ENCODE measurements at places on chromosomes 12 and 14. TPM values are rescaled to one million over a fixed set of nuclear protein-coding genes. Genes with fewer than 3 reads are reported as not detected.

The CLEC1B gene
- not detected for total RNA-seq

GRCh38 chr14:73105050-73105449 lies 31.3 kb upstream of the PSEN1 start:
- peaks cover 45% of the 10 kb centered on the region for H3K36me3 ChIP-seq
- DNase-seq: no peak
- no peak overlapping the region for H3K4me3 ChIP-seq
- no peaks in the 10 kb centered on the region for H3K4me1 ChIP-seq

- no peak for DNase-seq
- H3K27ac ChIP-seq: no peak overlapping the region
Observed at GRCh38 chr12:79408689-79409088, 282.1 kb downstream of the PAWR start.

DNA sequence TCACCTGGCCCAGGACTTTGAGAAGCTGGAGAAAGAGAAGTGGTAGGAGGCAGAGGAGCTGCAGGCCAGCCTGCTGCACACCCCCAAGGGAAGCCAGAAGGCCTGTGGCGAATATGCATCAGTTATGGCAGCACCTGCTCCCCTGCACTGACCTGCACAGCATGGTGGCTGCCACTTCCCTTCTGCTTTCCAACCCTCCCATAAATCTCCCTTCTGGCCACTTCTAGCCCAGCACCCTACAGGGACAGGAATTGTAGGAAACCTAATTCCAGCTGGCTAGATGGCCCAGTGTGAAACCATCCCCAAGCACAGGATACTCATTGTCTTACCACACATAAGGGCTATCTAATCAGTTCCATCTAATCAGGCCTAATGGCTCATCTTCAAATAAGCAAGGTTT lies 136.3 kb downstream of the TBX3 start:
- H3K4me1 ChIP-seq: 0 out of 2 replicates have a peak, but pooled peaks cover 3% of the 10 kb centered on the region
- no peak overlapping the region for H3K4me3 ChIP-seq
- no peak overlapping the region for H3K27ac ChIP-seq
- no peaks in the 10 kb centered on the region for H3K27me3 ChIP-seq
- peaks cover 4% of the 10 kb centered on the region for H3K36me3 ChIP-seq

- DNase-seq: no peak
- peaks cover 41% of the 10 kb centered on the region for H3K36me3 ChIP-seq
- H3K4me1 ChIP-seq: 0 out of 2 replicates have a peak, but pooled peaks cover 3% of the 10 kb centered on the region
- H3K27ac ChIP-seq: no peak overlapping the region
- H3K4me3 ChIP-seq: no peak overlapping the region
- no peaks in the 10 kb centered on the region for H3K27me3 ChIP-seq
Observed at GRCh38 chr12:53182903-53183302, 2.2 kb upstream of the CSAD start.
